Fibroblast of lung (primary cell): ENCODE measurements at places on chromosomes 2 and 18. TPM values are rescaled to one million over a fixed set of nuclear protein-coding genes. Genes with fewer than 3 reads are reported as not detected.

Gene EIPR1
- 15.2 and 22.3 TPM in 2 replicates for total RNA-seq

Gene ATIC
- total RNA-seq = 35.4 and 40.3 TPM in 2 replicates

GRCh38 chr2:210681491-210681890 is 125.1 kb downstream of the CPS1 start:
- H3K4me1 ChIP-seq = no peaks in the 10 kb centered on the region
- DNase-seq = no peak
- H3K27me3 ChIP-seq = no peaks in the 10 kb centered on the region

GRCh38 chr2:146597291-146597690 is 1247.5 kb upstream of the ACVR2A start:
- H3K4me1 ChIP-seq = no peaks in the 10 kb centered on the region
- no peak for DNase-seq
- H3K36me3 ChIP-seq = no peaks in the 10 kb centered on the region
- no peak overlapping the region for H3K4me3 ChIP-seq

- H3K4me1 ChIP-seq = no peaks in the 10 kb centered on the region
- no peak overlapping the region for H3K27ac ChIP-seq
Measured at GRCh38 chr2:149020432-149020851, 18.1 kb upstream of the LYPD6B start.

DNA sequence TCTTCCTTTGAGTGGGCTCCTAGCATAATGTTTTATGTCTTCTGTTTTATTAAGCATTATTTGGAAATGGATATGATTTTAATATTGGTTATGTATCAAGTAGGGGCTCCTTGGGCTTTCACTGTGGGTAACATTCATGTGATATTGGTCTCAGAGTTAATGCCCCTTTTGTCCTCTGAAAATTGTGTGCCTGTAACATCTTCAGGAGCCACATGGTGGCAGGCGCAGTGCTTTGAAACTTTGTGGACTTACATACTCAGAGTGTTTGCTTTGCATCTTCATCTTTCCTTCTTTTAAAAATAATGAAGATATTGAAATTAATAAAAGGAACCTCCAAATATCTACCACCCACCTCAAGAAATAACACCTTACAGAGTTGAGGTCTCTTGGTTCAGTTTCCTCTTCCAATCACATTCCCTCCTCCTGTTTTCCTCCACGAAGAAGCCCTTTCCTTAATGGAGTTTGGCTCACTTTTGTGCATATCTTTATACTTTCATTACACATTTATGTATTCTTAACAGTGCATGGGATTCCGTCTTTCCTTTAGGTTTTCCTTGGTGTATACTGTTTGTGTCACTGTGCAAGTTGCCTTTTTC is 73.5 kb downstream of the LIMS1 start:
- H3K36me3 ChIP-seq = no peaks in the 10 kb centered on the region
- no peaks in the 10 kb centered on the region for H3K27me3 ChIP-seq
- DNase-seq = peak; percentile 67
- H3K27ac ChIP-seq = no peak overlapping the region
